Stimulated activated CD8-positive, alpha-beta memory T cell treated with anti-CD3 and anti-CD28 coated beads, Interleukin-7, amount 100 ng/mL, for 1 hour (primary cell): ENCODE measurements at places on chromosomes 4 and X.

GRCh38 chr4:7186031-7186430, 6.3 kb upstream of the SORCS2 start:
- DNase-seq = no peak

- no peak for DNase-seq
Observed at GRCh38 chrX:22689290-22689689, 310.5 kb upstream of the DDX53 start.

DNA sequence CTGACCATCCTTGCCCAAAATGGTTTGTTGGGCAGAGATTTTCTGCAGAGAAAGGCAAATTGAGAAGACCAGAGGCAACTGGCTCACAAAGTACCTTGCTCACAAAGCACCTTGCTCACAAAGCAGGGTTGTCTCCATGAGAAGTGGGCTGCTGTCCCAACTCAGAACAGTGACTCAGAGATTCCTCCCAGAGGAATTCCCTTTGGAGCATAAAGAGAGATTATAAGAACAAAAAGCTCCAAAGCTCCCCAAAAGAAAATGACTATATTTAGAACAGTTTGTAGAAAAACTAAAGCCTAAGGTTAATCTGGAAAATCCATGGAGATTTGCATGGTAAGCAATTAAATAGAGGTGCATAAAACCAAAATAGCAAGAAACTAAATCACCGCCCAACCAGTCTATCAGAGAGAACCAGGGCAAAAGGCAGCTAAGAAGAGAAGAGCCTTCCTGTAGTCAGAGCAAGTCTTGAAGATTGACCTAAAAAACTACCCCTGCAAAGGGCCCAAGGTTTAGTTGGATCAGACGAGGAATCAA, 731.4 kb downstream of the FAT4 start:
- no peak for DNase-seq

GRCh38 chr4:138226351-138226750, 15.8 kb downstream of the SLC7A11 start:
- no peak for DNase-seq

DNA sequence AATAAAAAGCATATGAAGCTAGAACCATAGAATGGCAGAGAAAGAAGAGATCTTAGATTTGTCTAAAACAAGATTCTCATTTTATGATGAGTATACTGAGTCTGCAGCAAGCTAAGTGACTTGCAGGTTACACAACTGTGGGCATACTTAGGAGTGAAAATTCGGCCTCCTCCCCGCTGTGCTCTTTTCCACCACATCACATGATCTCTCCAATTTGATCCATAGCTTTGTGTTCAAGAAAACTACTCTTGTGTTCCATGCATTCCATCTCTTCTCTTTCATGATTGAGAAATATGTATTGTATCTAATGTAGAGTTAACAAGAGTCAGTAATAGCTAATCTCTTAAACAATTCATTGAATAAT, 234.3 kb downstream of the SCFD2 start:
- DNase-seq = no peak

DNA sequence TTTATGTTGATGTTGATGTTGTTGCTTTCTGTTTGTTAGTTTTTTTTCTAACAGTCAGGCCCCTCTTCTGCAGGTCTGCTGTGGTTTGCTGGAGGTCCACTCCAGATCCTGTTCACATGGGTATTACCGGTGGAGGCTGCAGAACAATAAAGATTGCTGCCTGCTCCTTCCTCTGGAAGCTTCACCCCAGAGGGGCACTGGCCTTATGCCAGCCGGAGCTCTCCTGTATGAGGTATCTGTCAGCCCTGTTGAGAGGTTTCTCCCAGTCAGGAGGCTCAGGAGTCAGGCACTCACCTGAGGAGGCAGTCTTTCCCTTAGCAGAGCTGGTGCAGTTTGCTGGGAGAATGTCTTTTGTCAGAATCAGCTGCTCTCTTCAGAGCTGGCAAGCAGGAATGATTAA, 34.7 kb downstream of the CDX4 start:
- no peak for DNase-seq

DNA sequence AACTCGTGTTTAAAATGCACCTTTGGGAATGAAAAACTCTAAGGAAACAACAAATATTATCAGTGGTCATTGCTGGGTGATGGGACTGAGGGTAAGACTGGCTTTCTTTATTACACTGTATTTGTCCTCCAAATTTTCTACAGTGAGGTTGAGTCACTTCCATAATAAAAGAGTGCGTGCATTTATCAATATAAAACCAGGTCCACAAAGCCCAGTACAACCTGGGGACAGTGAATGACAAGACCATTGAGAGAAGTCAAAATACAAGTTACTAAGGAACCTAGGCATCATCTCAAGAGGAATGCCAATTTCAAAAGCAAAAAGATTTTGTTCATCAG, 76.4 kb downstream of the MAGED4 start:
- no peak for DNase-seq

GRCh38 chrX:123424546-123424945, 240.5 kb downstream of the GRIA3 start:
- DNase-seq = no peak

GRCh38 chrX:10935501-10935900, 175.6 kb upstream of the HCCS start:
- DNase-seq = no peak

- DNase-seq = no peak
Observed at GRCh38 chrX:147850875-147851274, 60.8 kb upstream of the FMR1 start.

DNA sequence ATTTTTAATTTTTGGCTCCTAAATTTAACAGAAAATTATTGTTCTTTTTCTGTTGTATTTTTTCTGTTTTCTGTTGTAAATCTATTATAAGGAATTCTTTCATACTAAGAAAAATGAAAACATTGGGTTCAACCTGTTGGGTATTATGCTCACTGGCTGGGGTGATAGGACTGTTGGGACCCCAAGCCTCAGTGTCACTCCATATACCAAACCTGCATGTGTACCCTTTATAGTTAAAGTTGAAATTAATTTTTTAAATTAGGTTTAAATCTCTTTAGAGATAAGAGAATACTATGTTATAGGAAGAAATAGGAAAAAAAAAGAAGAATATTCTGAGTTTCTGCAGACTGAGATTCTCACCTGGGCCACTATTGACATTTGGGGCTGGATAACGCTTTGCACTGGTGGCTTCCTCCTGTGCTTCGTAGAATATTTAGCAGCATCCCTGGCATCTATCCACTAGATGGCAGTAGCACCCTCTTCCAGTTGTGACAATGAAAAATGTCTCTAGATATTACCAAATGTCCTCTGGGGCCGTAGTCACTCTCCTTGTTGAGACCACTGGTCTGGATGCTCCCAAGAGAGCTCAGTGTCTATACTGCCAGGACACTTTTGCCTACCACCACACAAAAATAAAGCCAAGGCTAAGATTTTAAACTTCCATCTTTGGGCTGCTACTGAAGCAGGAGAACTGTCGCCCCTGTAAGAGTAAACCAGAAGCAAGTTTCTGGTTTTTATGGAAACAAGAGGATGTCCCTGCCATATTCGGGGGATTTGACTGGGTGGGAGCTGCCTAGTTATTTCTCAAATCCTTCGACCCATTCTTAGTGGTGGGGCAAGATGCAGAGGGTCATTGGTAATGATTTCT, 22.4 kb upstream of the CLTRN start:
- peak; percentile 38 for DNase-seq

DNA sequence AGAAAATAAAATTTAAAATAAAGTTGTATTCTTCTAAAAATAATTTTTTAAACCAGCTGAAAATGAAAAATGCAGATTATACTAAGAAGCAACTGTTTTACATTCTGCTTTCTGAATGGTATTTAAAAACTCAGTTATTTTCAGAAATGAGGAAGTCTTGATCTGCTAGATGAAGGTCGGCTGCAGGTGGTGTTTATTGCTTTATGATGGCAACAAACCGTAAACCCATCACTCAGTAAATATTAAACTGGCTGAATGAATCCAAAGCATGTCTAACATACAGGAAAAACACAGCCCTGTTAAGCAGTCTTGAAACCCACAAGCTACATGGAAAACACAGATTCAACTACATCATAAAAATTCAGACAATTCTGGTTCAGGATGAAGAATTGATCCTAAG, 29.3 kb downstream of the DYNLT3 start:
- no peak for DNase-seq

GRCh38 chr4:13219971-13220370, 264.2 kb downstream of the RAB28 start:
- no peak for DNase-seq

DNA sequence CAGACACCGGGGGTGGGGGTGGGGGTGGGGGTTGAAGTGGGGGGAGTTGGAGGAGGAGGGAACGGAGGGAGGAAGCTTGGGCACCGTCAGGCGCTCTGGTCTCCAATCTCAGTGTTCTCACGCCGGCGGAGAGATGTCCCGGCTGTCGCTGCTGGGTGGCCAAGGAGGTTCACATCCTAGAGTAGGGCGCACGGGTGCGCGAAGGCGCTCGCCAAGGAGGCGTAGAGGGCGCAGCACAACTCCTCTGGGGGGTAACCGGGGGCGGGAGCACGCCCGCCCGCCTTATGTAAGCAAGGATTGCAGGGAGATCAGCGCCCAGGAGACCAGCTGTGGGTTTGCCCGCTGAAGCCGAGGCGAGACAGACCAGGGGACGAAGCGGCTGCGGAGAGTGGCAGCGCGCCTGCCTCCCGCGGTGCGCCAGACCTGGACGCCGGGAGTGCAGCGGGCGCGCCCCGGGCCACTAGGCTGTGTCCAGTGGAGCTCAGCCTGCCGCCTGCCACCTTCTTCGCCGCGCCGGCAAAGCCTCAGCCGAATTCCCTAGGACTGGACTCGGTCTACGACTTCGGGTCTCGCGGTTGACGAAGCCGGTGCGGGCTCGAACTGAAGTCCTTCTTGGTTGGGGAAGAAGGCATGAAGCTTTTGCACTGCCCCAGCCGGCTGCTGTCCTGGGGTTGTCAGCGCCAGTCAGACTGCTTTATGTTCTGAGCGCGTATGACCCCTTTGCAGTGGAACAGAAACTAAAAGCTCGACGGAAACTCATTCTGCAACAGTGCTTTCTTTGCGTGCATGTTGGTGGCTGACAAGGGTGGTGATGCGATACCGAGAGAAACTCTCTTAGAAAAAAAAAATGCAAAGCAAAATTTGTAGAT, 707 bp upstream of the UNC5C start:
- DNase-seq = no peak

DNA sequence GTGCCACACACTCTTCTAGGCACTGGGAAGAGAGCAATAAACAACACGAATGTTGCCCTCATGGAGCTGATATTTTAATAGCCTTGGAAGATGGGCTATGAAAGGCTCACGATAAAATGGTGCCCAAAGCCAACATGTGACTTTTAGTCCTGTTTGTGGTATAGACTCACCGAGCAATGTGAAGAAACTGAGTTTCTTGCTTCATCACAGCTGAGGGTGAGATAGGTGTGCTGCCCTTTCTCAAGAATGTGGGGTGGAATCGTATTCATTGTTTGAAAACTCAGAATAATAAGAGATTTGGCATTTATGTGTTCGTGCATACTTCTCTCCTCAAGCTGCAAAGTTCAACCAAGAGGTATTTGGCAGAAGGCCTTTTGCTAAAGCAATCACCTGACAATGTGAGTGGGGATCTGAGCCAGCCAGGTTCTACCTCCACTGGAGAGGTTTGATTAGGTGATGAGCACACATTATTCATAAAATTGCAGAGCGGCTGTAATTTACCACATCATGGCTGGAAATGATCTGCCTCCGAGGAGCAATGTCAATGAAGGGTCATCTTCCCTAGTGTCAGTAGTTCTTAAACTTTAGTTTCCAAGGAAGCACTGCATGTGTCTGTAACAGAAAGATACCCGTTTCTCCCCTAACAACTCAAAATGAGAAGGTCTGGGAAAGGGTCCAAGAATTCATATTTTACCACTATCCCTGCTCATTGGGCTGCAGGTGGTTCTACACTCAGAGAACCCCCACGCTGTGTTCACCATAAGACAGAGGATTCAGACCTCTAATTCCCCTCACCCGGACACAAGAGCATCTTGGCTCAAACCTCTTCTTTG, 41.9 kb upstream of the CBR4 start:
- no peak for DNase-seq

- no peak for DNase-seq
Observed at GRCh38 chrX:66677430-66677829, 38.6 kb upstream of the EDA2R start.

- DNase-seq = no peak
Observed at GRCh38 chr4:85756938-85757337, 282.0 kb downstream of the ARHGAP24 start.

DNA sequence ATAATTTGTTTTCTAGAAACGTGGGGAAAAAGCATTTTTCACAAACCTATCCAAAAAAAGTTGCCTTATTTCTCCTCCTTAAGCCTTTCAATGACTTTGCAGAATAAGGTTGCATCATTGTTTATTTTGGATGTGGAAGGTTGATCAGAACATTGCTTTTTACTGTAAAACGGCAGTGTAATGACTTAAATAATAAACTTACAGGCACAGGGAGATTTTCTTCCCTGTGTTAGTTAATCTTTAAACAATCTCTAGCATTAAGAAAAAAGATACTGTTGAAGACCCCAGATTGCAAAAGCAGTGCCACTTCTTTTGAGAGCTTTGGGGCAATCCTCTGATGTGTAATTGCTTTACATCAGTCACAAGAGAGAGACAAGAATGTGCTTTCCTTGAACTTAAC, 153.4 kb downstream of the ARX start:
- no peak for DNase-seq

- no peak for DNase-seq
Observed at GRCh38 chr4:149077181-149077580, 635.0 kb upstream of the NR3C2 start.

DNA sequence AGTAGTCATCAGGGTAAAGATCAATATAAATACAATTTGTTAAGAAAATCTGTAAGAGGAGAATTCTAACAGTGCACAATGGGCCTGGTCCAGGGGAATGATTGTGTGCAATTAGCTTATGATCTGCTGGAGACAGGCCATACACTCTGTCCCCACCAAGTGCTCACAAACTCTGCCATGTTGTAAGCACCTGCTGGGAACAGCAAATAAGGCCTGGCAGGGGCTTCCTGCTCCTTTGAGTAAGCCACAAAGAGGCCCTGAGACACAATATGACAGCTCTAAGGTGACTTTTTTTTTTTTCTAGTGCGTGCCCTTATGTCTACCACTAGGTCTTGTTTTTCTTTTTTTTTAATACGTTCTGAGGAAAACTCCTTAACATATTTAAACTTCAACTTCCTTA, 866.3 kb upstream of the PCDH7 start:
- no peak for DNase-seq

- no peak for DNase-seq
Observed at GRCh38 chr4:168384437-168385141, 66.0 kb upstream of the DDX60 start.

DNA sequence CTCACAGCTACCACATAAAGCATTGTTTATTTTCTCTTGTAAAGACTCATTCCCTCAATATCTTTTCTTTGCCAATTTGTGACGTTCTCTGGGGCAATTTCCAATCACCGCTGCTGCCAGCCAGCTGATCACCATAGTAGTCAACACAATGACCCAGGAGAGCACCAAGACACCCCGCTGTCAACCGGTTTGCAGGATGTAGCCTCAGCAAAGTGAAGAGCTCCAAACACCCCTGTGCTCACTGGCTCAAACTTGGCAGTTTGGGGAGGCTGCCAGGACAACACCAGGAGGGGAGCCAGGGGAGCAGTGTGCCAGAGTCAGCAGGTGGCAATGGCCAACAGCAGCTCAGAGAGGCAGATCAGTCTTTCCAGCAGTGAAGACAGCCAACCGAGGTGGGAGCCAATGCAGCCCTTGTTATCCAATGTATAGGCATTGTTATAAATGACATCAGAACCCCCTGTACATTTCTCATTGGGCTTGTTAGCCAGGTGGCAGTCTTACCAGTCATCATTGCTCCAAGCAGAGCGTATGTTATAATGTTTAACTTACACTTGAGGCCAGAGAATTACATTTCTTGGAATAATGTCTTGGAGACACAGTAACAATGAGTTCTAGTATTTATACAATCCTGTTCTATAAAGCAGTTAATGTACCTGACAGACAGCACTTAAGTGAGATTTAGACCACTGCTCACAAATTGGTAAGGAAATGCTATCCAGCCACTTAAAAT, 274.9 kb upstream of the GK2 start:
- DNase-seq = no peak
